ENCODE measurements at places on chromosomes 2 and 18. TPM values are rescaled to one million over a fixed set of nuclear protein-coding genes. Genes with fewer than 3 reads are reported as not detected.

GNLY gene
- 141 TPM for total RNA-seq

UPP2 gene
- not detected for total RNA-seq

ARMC9 gene
- 3.8 TPM for total RNA-seq

DNA sequence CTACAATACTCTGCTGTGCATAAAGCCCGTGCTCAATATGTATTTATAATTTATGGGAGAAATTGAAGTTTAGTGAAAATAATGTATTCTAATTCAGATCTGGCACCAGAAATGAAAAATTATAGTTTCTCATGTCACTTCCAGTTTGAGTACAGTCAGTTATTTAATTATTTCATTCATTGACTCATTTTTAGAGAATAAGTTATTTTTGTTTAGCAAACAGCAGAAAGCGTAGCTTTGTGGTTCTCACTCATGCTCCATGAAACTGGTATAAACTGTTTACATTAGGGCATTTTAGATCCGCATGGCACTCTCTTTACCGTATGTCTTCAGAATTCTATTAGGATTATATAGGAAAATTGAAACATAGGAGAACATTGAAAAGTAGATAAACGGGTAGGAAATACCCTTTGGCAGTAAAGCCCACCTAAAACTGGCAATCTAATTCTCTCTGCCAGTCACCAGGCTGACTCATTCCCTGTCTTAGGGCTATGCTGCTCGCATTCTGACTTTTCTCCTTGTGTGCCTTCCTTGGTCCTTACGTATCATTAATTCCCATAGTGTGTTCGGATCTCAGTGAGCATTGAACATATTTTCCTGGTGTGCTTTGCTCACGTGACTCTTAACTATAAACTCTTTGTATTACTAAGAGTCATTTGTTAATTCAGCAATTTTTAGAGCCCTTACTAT is 106.0 kb downstream of the ZNF236 start:
- DNase-seq, result no peak

GRCh38 chr2:186033541-186033940 is 294.9 kb downstream of the FSIP2 start:
- no peak for DNase-seq

DNA sequence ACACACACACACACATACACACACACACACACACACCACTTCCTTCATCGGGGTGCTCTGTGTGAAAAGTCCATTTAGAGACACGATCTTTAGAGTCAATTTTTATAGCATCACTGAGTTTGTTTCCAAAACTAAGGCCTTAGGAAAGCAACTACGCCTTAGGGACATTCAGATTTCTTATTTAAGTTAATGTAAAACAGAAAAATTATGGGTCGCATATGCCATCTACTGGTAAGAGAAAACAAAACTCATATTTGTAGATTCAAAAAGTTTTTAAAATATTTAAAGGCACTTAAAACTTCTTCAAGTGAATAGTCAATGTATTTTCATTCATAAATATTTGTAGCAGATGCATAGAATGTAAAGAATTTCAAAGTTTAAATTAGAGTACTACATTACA is 166.2 kb downstream of the ATAD2B start:
- DNase-seq, result no peak

DNA sequence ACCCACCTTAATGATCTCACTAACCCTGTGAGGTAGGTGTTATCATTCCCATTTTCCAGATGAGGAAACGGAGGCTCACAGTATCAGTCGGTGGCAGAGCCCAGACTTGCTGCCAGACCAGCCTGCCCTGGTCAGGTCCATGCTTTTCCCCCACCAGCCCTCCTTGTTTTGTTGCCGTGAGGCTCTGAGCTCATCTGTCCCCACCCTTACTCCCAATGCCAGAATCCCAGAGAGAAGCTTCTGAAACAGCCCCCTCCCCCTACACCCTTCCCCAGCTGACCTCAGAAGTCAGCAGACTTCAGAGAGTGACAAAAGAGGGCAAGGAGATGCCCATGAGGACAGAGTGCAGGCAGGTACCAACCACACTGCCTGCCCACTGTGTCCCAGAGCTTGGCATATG is 20.8 kb upstream of the TNS1 start:
- no peak for DNase-seq

- no peak for DNase-seq
Observed at GRCh38 chr2:144431392-144431783, 88.5 kb downstream of the ZEB2 start.

DNA sequence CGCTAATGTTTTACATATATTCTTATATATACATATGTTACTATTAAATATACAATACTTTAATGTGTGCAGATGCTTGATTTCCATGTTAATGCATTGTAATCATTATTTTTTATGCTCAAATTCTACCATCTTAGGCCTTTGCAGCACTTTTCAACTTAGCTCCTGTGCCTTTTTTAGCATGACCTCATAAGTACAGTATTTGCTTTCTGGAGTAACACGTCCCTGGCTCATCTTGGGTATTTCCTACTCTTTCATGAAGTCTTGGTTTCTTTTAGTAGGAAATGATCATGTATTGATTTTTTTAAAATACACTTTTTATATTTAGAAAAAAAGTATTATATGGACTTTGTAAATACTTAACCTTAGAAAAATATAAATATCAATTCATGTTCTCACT is 36.5 kb downstream of the CAB39 start:
- DNase-seq, result no peak

Measured in activated T-helper 1 cell treated with anti-CD3 and anti-CD28 coated beads, Interleukin-12 subunit alpha, Interleukin-12 subunit beta, Interleukin-2, Interleukin-4 antibody, amounts not matched to agents 30 ng/mL and 10 ng/mL and 1 ng/mL, durations not matched to agents 14 hours and 24 hours and 36 hours (primary cell).